ENCODE measurements at places on chromosomes 4 and X.

DNA sequence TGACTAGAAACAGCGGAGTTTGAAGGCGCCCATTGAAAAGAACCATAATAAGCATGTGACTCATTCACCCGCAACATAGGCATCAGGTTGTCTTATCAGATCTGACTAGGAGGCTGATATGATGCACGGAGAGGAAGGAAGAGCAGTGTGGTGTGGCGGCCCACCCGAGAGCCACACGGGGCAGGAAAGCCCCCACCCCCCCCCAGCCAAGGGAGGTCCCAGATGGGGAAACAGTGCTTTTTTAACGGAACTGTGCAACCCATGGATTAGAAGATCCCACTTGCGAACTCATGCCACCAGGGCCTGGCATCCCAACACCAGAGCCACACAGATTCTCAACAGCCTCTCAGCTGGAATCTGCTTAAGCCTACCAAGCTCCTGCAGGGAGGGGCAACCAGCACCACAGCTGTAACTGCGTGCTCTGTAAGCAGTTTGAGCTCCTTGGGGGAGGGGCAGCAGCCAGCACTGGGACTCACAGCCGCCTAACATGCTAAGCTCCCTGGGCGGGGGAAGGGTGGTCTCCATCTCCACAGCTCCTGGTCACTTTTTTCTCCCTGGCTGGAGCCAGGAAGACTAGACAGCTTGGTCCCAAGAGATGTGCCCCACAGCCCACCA, 466.2 kb downstream of the PDGFC start:
- DNase-seq, result no peak

DNA sequence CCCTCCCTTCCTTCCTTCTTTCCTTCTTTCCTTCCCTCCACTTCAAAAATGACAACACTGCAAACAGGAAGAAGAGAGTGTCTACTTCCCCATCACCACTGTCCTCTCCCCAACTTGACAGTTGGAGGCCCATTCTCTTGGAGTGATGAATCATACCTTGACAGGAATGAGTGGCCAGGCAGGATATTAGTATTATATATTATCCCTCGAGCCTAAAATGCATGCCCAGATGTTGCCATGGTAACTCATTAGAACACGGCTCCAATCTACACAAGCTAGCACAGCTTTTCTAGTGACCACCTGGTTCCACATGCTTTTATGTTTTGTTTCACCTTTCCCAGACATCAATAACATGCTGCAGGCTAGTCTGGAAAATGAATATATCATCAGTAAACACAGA, 71.3 kb upstream of the LHFPL1 start:
- no peak for DNase-seq

- no peak for DNase-seq
These were observed 13.2 kb downstream of the THAP6 start for GRCh38 chr4:75527482-75527881.

GRCh38 chrX:17848545-17849265, 12.4 kb downstream of the RAI2 start:
- DNase-seq, result no peak

DNA sequence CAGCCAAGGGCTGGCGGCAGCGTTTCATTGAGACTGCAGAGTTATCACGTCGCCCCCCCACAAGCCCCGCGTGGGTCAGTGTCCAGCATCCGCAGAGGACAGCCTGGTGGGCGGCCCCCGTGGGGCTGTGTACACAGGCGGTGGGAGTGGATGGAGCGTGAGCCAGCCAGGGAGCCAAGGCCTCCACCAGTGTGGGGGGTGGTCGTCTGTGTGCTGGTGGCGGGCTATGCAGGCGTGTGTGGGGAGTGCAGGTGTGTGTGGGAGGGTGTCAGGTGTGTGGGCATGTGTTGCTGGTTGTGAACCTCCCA, 56.5 kb upstream of the NKX1-1 start:
- DNase-seq, result no peak

DNA sequence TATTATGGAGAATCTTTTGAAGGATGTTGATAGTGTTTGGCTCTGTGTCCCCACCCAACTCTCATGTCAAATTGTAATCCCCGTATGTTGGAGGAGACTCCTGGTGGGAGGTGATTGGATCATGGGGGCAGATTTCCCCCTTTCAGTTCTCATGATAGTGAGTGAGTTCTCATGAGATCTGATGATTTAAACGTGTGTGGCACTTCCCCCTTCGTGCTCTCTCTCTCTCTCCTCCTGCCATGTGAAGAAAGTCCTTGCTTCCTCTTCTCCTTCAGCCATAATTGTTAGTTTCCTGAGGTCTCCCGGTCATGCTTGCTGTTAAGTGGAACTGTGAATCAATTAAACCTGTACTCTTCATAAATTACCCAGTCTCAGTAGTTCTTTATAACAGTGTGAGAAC, 166.1 kb upstream of the NUDT6 start:
- DNase-seq, result no peak

DNA sequence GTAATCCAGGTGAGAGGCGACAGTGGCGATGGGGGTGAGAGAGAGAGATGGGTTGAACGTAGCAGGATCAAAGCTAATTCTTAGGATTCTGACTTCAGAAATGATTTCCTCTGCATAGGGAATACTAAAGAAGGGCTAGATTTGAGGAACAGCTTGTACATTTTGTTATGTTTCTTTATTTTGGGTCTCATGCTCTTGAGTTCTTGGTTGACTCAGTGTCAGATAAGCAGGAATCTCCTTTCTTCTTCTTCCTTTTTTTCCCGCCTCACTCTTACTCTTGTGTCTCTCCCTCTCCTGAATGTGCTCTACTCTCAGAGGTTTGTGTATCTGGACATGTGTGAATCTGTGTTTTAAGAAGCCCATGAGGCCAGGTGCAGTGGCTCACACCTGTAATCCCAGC, 36.4 kb downstream of the FAM193A start:
- DNase-seq, result no peak

- DNase-seq, result no peak
These were observed 190.9 kb downstream of the SHOX start for GRCh38 chrX:821327-822107.

DNA sequence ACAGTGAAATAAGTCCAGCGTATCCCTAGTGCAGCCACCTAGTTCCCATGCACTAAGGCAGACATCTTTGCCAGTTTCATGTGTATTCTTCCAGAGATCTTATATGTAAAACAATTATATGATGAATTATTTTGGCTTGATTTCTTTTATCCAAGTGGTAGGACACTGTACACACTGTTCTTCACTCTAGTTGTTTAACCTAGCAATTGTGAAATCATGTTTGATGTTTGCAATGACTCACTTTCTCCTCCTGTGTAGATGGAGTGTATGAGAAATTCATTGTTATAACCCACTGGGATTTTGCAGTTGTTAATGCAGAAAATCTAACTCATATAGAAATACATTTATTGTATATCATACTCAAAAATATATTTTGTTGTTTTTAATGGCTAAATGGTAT, 17.5 kb upstream of the TBC1D1 start:
- no peak for DNase-seq

DNA sequence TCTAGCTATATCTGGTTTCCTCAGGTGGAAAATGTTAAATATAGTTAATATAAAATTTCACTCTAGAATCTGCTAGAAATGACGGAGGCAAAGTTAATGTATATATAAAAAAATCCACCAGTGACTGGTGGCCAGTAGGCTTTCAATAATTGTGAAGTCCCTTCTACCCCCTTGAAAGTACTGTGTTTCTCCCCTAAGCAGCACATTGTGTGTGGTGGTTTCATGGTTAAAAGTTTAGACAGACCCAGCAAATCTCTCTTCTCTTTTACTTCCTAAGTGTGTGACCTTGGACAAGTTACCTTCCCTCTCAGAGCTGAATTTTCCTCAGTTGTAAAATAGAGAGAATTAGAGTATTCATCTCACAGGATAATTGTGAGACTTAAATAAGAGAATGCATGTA, 600 bp upstream of the HEPH start:
- no peak for DNase-seq

DNA sequence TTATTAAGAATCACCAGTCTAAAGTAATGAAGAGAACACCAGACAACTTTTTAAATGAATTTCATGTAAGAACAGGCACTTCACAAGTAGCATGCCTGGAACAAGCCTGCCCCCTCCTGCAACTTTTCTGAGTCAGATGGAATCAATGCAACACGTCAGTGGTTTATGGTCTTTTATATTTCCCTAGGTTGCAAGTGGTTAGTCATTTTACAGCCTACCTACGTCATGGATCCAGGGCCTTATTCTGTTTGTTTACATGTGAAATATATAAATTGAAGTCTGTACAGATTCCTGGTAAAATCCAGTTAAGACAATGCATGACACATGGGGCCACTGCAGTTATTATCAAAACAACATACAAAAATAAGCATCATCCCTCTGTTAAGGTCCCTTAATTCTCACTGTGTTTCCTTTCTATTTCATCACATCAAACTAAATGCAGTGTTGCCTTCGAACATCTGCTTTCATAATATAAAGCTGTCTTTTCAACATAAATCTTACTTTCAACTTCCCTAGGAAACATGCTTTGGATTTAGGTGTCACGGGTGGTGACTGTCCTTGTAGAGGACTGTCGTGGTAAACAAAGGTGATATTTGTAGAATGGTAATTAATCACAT, 309.3 kb downstream of the FRMPD4 start:
- DNase-seq, result no peak
